ENCODE measurements at places on chromosomes 6 and 20.

GRCh38 chr20:17967521-17968365 lies 851 bp downstream of the SNX5 start:
- no peak for DNase-seq

GRCh38 chr6:42274898-42275297 lies 57.2 kb upstream of the MRPS10 start:
- no peak for DNase-seq

GRCh38 chr6:169388395-169389166 lies 134.9 kb upstream of the THBS2 start:
- no peak for DNase-seq

DNA sequence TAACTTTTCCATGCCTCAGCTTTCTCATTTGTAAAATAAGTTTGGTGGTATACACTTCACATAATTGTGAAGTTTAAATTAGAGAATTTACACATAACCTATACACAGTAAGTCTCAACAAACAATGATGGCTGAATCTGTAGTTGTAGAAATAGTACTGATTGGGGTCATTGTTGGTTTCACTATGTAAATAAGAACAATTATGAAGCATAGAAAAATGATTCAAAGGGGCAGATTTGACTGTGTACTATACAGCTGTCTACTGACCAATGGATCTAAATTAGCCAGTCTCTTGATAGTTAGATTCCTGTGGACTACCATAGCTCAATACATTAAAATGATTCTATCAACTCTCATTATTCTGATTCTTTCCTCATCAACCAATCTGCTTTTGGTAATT lies 181.1 kb upstream of the STXBP5 start:
- no peak for DNase-seq

DNA sequence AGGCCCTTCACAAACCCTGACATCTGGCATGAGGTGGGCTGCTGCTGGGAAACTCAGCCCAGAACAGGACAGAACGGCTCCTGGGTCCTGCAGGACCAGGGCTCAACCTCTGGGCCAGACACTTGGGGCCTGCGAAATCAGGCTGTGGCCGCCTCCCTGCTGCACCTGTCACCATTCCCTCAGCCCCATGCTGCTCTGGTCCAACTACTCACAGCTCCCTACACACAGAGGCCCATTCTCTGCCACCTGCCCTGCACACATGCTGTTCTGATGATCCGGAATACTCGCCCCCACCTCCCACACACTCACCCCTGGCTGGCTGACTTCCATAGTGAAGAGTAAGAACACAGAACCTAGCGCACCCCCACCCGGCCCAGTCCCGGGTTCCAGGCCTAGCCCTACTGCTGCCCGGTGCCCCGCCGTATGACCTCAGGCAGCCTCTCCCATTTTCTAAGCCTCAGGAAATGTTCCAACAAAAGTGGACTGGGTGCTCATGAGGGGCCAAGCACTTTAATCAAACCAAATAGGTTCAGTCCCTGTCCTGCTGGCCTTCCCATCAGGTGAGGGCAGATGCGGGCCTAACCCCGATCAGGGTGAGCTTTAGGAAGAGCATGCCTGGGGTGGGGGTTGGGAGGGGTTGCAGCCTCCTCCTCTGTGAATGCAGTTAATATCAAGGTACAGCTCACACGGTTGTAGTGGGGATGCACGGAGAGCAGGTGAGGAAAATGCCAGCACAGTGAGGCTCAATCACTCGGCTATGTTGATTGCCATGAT lies 3.9 kb downstream of the PEDS1 start:
- DNase-seq: no peak

GRCh38 chr6:72048080-72048479 lies 161.7 kb downstream of the RIMS1 start:
- no peak for DNase-seq

GRCh38 chr6:137793805-137794515 lies 73.1 kb upstream of the TNFAIP3 start:
- DNase-seq: no peak

- no peak for DNase-seq
These were observed 87.1 kb upstream of the SCGN start for GRCh38 chr6:25564943-25565342.

GRCh38 chr20:48531505-48531904 lies 296.3 kb downstream of the PREX1 start:
- no peak for DNase-seq

GRCh38 chr6:19268117-19268516 lies 569.1 kb upstream of the ID4 start:
- no peak for DNase-seq

DNA sequence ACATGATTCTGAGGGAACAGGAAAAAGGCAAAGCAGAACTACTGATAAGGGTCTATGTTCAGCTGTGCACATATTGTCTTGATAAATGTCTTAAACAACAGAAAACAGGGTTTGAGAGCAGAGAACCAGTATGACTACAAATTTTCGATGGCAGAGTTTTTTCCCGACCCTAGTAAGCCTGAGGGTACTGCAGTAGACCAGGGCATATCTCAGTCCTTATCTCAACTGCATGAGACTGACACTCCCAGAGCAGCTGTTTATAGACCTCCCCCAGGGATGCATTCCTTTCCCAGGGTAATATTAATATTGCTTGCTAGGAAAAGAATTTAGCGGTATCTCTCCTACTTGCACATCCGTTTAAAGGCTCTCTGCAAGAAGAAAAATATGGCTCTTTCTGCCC lies 1176.8 kb upstream of the ADGRB3 start:
- no peak for DNase-seq

DNA sequence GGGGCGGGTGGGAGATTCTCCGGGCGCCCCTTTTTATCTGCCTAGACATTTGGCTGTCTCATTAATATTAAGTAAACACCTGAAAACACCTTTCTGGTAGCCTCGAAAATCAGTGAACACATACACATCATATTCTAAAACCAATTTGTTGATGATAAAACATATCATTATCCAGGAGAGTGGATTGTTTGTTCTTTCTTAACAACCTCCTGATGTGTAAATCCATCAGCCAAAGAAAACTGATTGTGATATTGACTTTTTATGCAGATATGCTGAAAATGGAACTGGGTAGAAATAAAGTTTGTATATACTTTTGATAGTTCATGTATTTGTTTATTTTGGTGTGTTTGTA lies 75.7 kb downstream of the ADGRG6 start:
- DNase-seq: no peak

GRCh38 chr20:54127855-54128574 lies 45.8 kb downstream of the CYP24A1 start:
- no peak for DNase-seq

- no peak for DNase-seq
These were observed 40.4 kb downstream of the ANKS1A start for GRCh38 chr6:34929241-34929978.

GRCh38 chr6:52929321-52930164 lies 20.0 kb upstream of the GSTA3 start:
- no peak for DNase-seq

DNA sequence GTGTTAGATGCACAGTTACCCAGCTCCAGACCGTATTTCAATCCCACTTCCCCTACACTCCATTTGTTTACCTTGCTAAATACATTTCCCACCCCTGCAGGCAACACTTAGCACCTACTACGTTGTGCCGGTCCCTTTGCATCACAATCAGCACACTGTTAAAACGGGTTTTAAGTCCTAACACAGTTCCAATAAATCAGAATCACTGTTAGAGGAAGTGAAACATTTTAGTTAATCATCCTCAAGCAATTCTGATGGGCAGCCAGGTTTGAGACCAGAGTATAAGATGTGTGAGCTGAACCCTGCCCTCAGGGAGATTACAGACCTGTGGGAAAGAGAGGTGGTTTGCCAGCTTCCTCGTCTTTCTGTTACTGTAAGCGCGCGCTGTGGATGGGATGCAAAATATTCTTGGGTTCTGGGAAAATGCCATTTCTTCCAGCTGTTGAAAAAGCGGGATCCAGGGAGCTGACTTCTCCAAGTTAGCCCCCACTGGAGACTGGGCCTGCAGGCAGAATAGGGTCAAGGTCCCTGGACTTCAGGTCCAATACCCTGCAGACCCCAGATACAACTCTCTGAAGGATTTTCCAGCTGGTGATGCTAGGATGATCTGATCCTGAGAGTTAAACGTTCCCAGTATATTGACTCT lies 3.1 kb downstream of the ZCCHC3 start:
- no peak for DNase-seq

DNA sequence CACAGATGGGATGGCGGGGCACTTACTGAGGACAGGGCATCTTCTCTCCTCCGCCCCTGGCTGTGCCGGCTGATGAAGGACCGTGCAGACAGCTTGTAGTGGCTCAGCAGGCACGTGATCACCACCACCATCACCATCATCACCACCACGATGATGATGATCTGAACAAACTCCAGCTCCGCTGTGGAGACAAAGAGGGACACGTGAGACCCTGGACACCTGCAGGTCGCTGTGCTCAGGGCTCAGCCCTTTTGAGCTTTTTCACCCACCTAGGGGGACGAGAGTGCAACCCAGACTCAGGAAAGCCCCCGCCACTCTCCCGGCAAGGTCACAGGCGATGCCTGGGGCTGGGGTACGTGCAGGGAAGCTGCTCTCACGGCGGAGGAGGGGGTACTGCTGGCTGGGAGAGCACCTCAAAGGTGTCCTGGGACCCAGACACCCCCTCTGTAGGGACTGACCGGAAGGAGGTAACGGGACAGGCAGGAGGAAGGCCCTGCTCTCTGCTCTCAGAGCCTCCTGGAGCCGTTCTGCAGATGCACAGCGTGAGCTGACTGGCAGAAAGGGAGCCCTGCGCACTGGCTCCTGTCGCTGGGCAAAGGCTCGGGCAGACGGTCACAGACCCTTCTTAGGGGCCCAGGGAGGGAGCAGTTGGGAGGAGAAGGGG lies 39.4 kb upstream of the ZBP1 start:
- DNase-seq: peak; percentile 20

DNA sequence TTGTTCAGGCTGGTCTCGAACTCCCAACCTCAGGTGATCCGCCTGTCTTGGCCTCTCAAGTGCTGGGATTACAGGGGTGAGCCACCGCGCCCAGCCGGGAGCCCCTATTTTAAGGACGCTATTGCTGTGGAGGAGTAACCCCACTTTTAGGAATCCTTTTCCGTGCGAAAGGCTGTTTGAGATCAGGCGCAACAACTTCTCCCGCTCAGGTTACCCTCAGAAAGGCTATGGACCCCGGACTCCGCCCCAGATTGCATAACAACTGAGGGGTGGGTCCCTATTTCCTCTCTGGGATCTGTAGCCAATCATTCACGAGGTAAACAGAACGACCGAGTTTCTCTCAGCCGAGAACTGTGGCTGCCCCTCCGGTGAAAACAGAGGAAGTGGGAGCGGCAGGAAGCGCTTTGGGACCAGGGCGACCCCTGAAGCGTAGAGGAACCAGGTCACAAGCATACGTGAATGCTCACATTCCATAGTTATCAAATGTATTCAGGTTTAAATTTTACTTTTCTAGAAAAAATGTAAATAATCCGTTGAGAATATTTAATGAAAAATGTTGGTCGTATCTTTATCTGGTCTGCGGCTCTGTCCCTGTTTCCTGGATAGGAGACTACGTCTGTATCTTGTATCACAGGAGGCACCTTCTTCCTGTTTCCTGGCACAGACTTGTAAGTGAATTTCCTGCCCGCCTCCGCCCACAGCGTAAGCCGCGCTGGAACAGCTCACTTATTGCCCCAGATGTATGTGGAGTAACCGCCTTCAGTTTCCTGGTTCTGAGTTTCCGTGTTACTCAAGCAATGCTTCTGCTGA lies 26.8 kb downstream of the HLA-E start:
- no peak for DNase-seq

DNA sequence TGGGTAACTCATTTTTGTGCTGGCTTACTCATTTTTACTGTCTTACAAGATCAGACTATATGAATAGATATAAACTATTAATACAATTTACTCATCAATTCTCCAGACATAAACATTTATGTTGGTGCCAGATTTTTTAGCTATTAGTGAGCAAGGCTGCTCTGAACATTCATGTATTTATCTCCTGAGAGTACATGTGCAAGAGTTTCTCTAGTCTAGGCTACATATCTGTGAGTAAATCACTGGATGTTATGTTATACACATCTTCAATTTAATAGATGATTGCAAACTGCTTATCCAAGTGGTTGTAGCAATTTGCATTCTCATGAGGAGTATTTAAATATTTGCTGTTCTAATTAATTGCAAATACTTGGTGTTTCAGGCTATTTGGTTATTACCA lies 687.1 kb downstream of the PTPRT start:
- no peak for DNase-seq

- DNase-seq: peak; percentile 96
These were observed 7.7 kb upstream of the FOXF2 start for GRCh38 chr6:1381481-1382330.
